ENCODE measurements at places on chromosomes 3 and 15.

- DNase-seq = no peak
Observed at GRCh38 chr15:73838831-73839426, 34.4 kb upstream of the TBC1D21 start.

DNA sequence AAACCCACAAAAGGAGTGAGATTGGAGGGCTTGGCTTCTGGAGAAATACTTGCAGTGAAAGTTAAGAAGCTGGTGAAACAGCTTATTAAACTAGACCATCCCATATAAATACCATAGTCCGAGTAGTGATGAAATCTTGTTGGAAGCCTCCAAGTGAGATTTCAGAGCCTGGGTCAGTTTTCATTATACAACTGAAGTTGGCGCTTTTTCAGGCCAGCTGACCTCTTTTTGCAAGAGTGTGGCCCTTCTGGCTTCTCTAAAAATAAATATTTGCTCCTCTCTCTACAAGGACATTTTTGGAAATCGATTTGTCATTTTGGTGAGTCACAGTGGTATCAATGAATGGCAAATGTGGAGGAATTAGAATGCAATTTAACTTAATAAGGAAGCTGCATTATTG, 51.2 kb upstream of the THRB start:
- no peak for DNase-seq

DNA sequence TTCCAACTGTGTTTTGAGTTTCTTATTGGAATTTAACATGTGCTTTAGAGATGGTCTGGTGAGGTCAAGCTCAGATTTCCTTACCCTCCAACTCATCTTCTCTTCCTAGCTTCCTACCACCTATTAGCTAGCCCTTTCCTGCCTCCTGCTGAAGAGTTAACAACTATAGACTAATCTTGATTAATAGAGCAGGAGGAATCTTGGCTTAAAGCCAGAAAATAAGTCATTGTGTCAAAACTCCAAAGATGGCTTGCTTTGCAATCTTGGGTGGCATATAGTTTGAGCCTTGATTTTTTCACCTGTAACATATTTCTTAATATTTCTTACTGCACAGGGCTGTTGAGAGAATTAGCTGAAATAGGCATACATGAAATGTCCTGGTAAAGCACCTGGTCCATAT, 27.3 kb downstream of the BCL2L10 start:
- no peak for DNase-seq

GRCh38 chr3:114192136-114192535, 13.3 kb upstream of the DRD3 start:
- DNase-seq = no peak

- no peak for DNase-seq
Observed at GRCh38 chr3:178629430-178630178, 93.4 kb downstream of the KCNMB2 start.

DNA sequence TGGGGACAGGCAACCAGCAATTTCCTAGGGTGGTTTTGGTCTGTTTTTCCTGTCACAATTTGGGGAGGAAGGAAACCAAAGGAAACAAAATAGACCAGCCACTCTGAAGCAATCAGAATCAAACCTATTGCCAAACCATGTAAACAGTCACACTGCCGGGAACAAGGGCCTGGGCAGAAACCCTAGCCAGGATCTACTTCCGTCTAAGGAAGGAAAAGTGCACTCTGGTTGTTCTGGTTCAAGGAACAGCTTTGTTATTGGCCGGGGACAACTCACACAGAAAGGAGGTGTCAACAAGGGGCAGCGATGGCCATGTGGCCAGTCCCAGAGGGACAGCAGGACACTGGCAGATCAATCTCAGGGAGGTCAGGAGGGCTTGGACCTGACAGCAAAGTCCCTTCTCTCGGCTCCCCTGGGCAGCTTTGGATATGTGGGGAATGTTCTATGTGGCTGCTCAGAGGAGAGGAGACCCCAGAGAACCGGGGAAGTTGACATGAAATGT, 17.5 kb upstream of the RAD18 start:
- DNase-seq = no peak

DNA sequence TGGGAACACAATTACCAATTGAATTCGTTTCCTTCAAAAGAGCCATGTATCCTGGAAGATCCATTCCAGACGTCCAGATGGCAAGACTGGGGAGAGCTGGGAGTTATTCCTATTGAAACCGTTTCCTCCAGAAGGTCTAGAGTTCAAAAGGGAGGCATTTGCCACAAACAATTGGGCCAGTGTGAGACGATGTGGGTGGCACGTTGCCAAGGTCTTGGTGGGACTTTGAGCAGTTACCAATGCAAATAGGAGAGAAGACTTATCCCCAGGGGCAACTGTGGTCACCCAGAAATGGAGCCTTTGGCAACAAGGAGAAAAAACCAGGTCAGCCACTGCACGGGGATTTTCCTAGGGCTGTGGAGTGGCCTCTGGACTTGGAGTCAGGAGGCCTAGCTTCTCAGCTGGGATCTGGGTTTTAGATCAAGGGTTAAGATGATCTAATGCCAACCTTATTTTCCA, 29.6 kb upstream of the TLE3 start:
- DNase-seq = no peak

- peak; percentile 65 for DNase-seq
Observed at GRCh38 chr3:49171119-49171774, at the start of gene KLHDC8B. Gene KLHDC8B, plus strand, starts transcription at chr3:49171598. Its CDS starts 1,172 bp downstream, at chr3:49172770.

DNA sequence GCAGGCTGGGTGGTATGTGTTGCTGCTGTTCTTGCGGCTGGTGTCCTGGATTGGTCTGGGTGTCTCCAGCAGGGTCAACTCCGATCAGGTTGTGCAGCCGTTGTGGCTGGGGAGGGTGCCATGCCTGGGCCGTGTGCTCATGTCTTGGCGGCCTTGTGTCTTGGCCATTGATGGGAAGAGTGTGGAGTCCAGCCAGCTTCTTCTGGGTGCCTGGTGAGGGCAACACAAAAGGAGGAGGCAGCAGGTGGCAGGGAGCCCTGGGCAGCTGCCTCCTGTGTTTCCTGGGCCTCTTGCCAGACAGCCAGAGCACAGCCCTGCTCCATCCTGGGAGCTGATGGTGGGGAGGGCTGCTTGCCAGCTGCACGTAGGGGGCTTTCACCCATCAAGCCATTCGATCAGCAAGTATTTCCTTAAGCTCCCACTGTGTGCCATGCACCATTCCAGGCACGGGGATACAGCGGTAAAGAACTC, 4.3 kb downstream of the CHAC1 start:
- DNase-seq = no peak

DNA sequence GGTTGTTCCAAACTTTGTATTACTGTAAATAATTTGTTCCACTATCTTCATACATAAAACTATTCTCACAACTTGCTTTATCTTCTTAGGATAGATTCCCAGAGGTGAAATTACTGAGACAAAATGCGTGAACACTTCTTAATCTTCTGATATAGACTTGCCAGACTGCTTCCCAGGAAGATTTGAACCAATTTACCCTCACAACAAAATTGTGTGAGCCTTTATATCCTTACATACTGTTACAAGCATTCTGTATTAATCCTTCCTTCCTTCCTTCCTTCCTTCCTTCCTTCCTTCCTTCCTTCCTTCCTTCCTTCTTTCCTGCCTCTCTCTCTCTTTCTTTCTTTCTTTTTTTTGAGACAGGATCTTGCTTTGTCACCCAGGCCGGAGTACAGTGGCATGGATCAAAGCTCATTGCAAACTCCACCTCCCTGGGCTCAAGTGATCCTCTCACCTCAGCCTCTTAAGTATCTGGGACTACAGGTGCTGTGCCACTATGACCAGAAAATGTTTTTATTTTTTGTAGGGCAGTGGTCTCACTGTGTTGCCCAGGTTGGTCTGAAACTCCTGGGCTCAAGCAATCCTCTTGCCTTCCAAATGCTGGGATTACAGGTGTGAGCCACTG, 57.1 kb upstream of the SSR3 start:
- no peak for DNase-seq

- no peak for DNase-seq
Observed at GRCh38 chr15:89825271-89825940, 10.8 kb upstream of the ANPEP start.

DNA sequence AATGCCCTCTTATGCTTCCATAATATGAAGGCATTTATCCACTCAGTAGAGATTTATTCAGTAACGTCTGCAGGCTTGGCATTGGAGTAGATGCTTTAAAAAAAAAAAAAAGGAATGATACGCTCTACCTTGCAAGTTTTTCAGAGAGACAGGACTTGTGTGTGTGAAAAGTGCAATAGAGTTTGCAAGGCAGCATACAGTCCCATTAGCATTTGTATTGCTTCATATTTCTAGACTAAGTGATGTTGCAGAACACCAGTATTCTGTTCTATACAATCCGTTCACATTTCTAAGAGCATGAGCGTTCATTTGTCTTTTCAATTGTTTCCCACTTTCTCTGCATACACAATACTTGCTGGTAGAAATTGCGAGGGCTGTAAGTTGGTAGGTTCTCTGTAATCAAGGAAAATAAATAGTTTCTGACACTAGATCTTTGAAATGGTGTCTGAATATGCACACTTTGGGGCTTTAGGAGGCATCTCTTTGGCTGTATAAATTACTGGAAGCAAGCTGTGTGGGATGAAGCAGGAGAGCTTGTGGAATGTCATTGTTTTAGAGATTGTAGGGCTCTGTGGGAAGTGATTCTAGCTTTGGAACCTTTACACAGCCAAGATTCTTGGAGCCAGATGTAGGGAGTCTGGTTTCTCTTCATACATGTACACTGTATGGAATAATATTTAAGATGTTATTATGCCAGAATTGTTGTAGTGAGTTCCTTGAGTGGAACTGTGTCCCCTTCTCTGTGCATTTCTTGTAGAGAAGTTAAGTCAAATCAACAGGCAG, 262.7 kb downstream of the FEZF2 start:
- no peak for DNase-seq

DNA sequence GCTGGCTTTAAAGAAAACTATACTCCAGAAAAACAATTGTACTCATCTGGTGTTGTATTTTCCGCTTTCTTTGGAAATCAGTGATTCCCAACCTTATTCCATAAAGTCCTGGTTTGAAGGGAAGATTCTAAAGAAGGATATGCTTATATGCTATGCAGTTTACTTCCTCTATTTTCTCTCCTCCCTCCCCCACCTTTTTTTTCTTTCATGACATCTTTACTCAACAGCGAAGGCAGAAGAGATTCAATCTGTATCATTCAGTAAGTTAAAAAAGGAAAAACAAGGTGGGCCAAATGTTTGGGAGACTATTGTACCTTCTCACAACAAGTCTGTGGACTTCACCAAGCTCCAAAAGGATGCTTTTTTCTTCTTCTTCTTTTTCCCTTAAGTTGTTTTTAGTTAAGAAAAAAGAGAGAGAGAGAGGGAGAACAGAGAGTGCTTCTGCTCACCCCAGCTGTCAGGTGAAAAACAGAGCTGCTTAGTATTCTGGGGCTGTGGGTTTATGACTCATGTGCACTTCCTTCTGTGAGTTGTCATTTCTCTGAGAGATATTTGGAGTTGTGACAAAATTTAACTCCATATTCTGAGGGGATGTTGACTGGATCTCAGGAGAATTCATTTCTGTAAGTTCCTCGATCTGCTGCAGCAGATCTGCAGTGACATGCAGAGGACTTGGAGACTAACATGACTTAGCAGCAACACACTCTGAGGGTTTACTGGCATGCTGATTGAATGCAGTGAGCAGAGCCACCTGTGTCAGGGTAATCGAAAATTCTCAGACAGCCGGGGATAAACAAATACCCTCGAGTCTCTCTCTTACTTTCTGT, 70.7 kb downstream of the SSR3 start:
- no peak for DNase-seq

DNA sequence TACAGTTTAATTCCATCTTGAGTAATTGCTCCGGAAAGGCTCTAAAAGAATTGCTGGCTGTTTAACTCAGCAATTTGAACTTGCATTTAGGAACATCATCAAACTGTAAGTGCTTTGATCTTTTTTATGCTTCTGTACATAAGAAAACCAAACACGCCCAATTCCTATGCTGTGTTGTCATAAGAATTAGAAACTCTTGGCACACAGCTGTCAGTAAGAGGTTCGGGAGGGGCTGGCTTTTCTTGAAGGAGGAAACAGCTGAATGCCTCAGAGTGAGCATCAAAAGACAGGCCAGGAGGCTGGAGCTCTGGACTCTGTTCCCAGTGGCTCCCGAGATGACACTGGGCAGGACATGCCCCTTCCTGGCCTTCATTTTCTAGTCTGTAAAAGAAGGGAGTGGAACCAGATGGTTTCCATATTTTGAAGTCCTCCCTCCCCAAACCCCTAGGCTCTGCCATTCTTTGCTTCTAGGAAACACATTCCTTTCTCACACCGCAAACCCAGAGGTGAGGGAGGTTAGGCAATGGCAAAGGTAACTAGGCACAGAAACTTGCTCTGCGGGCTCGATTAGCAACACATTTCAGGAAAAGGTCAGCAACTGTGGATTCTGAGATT, 73.7 kb upstream of the DLG1 start:
- DNase-seq = no peak

- no peak for DNase-seq
Observed at GRCh38 chr3:76576201-76576600, 463.7 kb upstream of the ROBO2 start.

DNA sequence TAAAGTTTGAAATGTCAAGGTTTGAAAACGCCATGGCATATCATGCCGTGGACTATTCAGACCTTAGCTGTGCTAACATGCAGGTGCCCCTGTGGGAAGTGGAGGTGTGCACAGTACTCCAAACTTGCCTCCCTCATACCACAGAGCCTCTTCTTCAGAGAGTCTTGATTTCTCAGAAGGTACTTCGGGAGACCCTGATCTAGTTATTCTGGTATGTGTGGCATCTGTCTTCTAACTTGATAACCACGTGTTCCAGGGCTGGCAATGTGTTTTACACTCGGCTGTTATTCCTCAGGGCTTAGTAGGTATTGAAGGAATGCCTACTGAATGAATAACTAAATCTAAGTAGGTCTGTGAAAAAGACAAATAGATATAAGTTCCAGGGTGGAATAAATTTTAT, 309.9 kb downstream of the CLSTN2 start:
- no peak for DNase-seq

DNA sequence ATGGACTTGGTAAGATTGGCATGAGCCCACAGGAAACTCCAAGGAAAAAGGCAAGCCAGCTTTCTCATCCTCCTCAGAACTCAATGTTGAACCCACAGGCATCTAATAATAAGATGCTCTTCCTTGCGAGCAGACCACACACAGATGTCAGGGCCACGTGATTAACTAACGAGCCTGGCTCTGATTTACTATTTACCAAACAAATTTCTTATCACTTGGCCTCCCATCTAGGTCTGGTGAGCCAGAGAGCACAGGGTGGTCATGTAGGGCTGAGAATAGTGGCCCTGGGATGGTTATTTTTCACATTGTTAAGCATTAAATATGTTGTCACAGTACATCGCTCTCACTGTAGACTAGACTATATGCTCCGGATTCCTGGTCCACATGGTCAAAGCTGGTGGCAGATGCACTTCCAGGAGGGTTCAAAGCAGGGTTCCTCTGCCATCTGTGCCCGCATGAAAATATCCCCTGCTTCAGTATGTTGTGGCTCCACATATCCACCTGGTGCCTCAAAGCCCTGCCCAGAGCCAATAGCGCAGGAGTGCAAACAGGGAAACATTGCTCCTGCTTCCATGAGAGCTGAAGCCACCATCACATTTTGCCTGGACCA, 472.5 kb upstream of the WNT5A start:
- no peak for DNase-seq

DNA sequence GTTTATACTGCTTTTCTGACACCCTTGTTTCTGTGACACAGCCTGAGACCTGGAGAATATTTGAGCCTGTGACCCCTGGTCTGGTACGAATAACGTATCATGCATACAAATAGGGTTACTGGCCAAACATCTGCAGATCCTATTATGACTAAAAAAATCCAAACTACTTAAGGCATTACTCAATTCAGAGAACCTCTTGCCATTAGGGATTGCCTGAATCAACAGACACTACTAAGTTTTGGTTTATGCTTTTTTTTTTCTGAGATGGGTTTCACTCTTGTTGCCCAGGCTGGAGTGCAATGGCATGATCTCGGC, 35.4 kb downstream of the OSBPL10 start:
- no peak for DNase-seq
